Activated T-cell treated with anti-CD3 and anti-CD28 coated beads for 4 hours (primary cell): ENCODE measurements at places on chromosomes 4 and X.

- DNase-seq = no peak
Measured at GRCh38 chrX:50211510-50211909, 6.9 kb downstream of the CCNB3 start.

DNA sequence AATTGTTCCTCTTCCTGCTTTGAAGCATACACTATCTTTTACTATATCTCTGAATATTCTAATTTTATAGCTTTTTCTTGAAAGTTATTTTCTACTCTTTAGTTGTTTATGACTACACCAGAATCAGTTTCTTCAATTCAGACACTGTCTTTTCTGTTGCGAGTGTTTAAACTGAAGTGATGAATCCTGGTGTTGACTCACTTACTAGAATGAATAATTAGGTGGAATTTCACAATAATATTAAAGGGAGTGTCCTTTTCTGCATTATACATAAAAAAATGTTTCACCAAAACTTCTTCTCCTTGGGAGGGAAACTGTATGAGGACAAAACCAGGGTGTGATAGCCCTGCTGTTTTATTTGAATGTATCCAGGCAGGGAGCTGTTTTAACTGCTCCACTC is 1383.1 kb downstream of the C4orf33 start:
- no peak for DNase-seq

- no peak for DNase-seq
Measured at GRCh38 chrX:39921838-39922237, 175.9 kb downstream of the BCOR start.

DNA sequence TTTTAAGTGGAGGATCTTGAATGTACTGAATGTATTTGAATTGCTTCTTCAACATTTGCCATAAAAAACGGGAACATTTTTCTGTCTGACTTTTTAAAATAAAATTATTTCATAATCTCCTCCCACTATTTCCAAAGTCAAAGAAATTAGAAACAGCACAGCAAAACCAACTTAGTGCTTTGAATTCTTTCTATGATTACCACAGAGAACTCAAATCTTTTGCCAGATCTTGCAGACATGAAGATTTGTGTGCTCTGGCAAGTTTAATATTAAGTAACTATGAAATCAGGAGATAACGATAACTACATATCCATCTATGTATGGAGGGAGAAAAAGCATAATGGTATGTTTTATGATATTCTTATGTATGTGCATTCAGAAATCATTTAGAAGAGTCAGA is 982.2 kb downstream of the PCDH7 start:
- DNase-seq = no peak

DNA sequence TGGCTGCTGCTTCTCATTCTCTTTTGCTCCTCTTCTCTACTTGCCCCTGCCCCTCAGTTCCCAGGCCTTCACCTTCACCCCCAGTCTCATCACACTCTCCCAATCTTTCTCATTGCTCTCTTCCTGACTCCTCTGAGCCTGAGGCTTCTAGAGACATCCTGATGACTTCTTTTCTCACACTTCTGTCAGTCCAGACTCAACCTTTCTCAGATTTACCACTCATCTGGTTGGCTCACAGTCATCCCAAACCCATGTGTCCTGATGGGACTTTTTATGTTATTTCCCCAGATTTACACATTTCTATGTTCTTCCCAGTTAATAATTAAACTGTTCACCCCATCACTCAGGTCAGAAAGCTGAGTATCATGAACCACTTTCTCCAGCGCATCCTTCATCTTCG is 68.0 kb downstream of the TMA16 start:
- no peak for DNase-seq

DNA sequence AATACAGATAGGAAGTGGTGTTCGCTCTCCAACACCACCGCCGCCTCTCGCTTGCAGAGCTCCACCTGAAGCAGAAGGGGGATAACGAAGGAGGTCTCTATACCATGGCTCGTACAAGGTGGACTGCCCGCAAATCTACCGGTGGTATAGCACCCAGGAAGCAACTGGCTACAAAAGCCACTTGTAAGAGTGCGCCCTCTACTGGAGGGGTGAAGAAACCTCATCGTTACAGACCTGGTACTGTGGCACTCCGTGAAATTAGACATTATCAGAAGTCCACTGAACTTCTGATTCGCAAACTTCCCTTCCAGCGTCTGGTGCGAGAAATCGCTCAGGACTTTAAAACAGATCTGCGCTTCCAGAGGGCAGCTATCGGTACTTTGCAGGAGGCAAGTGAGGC is 5.2 kb upstream of the BMP15 start:
- no peak for DNase-seq

DNA sequence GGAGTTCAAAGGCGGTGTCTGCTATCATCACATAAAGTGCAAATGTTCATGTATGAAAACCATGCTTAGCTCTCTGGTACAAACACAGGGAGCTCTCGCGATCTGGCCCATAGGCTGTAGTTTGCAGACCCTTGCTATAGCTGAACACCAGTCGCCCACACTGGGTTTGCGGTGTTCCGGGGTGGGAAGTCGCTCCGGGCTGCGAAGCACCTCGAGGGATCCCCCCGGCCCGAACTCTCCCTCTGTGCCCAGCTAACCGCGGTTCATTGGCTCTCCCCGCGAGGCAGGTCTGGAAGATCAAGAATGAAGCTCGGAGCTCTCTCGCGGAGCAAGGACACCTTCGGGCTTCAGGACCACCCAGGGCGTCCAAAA is 341 bp upstream of the PRPS2 start:
- DNase-seq = no peak

DNA sequence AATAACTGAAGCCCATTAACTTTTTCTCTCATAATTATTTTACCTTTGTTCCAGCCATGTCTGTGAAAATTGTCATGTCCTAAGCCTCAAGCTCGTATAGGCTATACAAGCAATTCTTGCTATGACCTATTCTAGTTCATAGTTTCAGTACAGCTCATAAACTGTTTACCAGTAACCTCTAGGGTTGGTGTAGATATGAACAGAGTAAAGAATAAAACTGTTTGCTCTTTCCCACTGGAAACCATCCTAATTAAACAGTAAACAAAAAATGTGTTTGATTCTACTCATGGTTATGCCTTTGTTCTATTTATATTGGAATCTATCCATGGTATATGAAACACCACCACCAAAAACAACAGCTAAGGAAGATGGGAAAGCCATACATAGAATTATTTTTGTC is 1444.0 kb upstream of the PCDH7 start:
- DNase-seq = no peak

DNA sequence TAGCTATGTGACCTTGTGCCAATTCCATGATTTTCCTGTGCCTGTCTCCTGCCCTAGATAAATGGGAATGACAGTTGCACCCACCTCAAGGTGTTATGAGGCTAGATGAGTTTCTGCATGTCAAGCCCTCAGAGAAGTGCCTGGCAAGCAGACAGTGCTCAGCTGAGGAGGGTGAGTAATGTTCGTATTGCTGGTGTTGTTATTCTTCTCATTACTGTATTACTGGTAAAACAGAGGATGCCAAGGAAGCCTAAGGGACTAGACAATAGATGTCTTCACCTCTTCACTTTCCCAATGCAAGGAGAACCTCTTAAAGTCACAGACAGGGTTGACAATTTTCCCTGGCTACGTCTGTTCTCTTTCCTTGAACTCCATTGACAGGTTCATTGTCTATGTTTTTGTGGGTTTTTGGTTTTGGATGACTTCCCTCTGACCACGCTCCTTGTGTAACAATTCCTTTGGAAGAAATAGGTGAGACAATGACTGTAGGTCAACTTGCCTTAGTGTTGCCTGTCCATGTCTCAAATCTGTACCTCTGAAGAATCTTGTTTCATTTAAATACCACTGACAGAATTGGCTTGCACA is 19.2 kb downstream of the ETDC start:
- DNase-seq = no peak
